Brain pericyte (primary cell): ENCODE measurements at places on chromosomes 6 and 20.

DNA sequence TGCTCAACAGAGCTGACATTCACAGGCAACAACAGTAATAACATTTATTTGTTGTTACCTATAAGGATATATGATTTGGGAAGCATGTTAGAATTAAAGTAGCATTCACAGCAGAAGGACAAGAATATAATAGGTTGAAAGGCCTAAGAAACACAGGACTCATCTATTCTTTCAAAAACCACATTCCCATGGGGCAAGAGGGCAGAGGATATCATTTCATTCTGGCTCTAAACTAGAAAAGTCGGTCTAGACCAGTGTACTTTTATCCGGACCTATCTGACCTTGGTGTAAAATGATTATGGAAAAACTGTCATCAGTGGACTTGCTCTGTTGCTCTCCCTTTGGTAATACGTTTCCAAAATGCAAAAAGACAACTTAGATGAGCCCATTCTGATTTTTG is 914.7 kb upstream of the CITED2 start:
- no peak for DNase-seq

DNA sequence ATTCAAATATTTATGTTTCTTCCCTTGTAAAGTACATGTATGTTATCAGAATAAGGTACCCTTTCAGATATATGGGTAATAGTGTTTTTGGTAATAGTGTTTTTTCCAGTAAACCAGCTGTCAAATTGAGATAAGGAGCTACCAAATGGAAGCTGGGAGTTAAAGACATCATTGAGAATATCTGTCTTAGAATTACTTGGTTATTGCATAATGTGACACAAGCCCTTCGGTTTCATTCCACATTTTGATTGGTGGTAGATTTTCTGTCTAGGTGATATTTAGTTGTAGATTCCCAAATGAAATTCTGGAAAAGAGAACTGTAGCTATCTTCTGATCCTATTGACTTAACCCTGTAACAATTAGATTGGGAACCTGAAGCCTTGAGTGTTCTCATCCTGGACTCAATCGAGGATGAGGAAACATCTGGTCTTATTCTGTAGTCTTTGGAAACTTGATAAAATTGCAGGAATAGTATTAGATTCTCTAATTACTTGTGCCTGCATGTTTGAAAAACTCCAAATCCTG is 75.1 kb upstream of the SYNJ2 start:
- no peak for DNase-seq

DNA sequence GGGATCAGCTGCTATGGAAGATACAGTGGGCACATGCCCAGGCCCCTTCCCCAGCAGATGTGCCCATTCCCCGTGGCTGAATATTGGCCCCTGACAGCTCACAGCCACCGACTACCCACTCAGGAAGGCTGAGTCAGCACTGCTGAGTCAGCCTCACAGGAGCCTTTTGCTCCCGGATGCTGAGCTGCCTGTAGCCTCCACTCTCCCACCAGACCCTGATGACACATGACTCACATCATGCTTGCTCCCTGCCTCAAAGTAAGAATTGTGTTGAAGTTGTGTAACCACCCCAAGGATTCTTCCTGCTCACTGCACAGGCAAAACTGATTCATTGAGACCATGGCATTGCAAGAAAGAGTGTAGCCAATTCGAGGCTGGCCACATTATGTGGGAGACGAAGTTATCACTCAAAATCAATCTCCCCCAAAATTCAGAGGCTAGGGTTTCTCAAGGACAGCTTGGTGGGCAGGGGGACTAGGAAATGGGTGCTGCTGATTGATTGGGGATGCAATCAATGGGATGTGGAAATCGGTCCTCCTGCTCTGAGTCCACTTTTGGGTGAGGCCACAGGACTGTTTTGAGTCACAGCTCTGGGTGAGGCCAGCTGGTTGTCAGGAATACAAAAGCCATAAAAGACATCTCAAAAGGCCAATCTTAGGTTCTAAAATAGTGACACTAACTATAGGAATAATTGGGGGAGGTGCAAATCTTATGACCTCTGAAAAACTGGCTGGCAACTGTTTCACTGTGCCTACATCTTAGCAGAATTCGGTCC is 556.6 kb upstream of the CDH4 start:
- DNase-seq: no peak

- no peak for DNase-seq
These were observed 159.6 kb downstream of the TMEM200A start for GRCh38 chr6:130525408-130525807.
